ENCODE measurements at places on chromosomes 3 and 15.
A peak's percentile ranks its signal among the peaks of the same experiment; 100 is the strongest.

- no peak for DNase-seq
Measured at GRCh38 chr3:73448761-73449301, 175.9 kb downstream of the PDZRN3 start.

GRCh38 chr3:113668015-113668414 is 28.4 kb downstream of the USF3 start:
- no peak for DNase-seq

GRCh38 chr3:71269906-71270305 is 313.6 kb downstream of the FOXP1 start:
- no peak for DNase-seq

DNA sequence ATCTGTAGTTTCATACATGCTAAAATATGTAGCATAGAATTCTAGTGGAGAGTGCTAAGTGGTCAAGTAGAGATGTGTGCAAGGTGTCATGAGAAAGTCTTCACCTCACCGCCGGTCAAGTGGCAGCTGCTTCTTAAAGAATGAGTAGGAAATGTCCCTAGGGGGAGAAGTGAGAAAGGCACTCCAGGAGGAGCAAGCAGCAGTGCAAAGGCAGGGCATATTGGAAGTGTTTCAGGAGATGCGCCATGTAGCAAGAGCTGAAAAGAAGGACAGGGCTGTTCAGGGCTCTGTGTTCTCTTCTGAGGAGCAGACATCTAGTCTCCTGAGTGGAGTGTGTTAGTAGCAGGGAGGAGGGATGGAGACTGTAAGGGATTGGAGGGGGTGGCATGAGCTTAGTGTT is 312.4 kb upstream of the SEMA6D start:
- DNase-seq: no peak

GRCh38 chr3:187725653-187726370 is 19.5 kb downstream of the BCL6 start:
- DNase-seq: no peak

- no peak for DNase-seq
Measured at GRCh38 chr15:81092559-81092902, 41.5 kb upstream of the CFAP161 start.

GRCh38 chr3:190618330-190619030 is 104.6 kb downstream of the IL1RAP start:
- DNase-seq: peak; percentile 6

GRCh38 chr3:43515970-43516635 is 105.7 kb downstream of the ANO10 start:
- no peak for DNase-seq

GRCh38 chr3:43289841-43290470 is 3.6 kb downstream of the SNRK start:
- DNase-seq: peak; percentile 16

GRCh38 chr3:107142786-107143575 is 234.3 kb upstream of the CCDC54 start:
- DNase-seq: no peak

- DNase-seq: no peak
Measured at GRCh38 chr3:72379500-72380187, 468.6 kb downstream of the SHQ1 start.

GRCh38 chr3:45312836-45313493 is 75.4 kb upstream of the LARS2 start:
- DNase-seq: no peak

DNA sequence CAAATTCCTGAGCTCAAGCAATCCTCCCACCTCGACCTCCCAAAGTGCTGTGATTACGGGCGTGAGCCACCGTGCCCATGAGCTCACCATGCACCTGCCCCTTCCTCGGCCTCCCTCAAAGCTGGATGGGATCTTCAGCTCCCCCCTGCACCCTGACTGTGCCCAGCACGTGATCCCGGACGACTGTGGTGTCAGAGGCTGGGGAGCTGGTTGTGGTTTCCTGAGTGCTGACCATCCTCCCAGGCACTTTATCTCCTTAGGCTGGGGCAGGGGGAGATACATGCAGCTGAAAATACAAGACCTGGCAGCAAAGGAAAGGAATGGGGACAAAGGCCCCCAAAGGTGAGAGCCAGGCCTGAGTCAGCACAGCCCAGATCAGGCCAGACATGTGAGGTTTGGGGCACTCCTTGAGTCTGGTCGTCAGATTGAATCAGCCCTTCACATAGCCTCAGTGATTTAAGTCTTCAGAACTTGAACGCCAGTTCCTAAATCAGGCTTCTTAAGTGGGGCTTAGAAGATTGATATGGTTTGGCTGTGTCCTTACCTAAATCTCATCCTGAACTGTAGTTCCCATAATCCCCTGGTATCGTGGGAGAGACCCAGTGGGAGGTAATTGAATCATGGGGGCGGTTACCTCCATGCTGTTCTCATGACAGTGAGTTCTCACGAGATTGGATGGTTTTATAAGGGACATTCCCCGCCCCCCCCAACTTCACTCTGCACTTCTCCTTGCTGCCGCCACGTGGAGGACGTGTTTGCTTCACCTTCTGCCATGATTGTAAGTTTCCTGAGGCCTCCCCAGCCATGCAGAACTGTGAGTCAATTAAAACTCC is 35.8 kb downstream of the PRKCD start:
- peak; percentile 57 for DNase-seq

DNA sequence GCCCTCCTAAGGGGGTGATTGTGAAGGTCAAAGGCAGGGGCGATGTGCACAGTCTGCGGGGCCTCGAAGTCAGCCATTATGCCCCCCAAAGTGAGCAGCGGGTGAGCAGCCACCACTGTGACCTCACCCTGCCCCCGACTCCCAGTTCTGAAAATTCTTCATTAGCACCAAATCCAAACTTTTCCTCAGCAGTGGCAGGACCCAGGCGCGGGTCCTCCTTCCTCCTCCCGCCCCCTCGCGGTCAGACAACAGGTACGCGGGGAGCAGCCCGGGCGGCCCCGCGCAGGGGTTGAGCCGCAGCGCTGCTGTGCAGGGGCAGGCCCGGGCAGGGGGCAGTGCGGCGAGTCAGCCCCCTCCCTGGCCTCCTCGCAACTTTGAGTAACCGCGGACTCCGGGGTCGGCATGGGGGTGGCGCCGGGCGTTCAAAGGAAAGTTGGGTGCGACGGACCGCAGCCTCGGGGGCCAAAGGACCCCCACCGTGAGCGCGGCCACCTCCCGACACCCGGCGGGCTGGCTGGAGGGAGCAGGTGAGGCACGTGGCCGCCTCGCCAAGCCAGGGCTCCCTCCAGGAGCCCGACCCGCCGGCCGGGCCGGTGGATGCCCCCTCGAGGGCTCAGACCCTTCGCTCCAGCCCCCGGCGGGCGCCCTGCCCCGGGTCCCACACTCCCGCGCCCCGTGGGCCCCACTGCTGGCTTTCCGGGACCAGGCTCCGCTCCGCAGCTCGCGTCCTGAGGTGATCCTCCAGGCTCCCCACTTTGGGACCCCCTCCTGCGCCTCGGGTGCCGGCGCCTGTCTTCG is 49.4 kb upstream of the CCDC174 start:
- DNase-seq: no peak

DNA sequence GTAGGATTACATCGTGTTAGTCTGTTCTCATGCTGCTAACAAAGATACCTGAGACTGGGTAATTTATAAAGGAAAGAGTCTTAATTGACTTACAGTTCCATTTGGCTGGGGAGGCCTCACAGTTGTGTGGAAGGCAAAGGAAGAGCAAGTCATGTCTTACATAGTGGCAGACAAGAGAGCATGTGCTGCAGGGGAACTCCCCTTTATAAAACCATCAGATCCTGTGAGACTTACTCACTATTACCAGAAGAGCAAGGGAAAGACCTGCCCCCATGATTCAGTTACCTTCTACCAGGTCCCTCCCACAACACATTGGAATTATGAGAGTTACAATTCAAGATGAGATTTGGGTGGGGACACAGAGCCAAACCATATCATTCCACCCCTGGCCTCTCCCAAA is 3.4 kb downstream of the SLC25A26 start:
- DNase-seq: no peak

DNA sequence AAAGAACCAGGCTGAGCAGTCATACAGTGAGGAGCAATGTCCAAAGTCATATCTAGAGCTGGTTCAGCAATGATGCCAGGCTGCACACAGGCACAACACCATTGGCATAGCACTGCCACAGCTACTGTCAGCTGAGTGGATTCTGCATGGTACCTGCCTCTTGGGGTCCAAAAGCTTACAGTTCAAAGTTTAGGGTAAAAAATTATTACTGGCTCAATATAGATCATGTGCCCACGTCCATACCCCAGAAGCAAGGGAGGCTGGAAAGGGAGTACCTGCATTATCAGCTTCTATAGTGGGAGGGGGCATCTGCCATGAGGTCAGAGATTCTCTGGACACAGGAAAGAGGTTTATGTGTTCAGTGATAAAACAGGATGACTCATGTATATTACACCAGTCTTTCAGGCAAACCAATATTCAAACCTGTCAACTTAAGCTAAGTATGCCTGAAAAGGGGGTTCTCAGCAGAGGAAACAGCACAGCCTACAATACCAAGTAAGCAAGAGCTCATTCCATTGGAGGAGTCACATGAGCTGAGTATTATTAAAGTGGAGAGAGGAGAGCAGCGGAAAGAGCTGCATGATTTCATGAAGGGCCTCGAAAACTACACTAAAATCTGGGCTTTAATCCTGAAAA is 99.0 kb downstream of the ANO10 start:
- DNase-seq: no peak

GRCh38 chr3:172115787-172116186 is 76.4 kb downstream of the FNDC3B start:
- DNase-seq: no peak

- no peak for DNase-seq
Measured at GRCh38 chr3:171127611-171128010, 101.1 kb upstream of the SLC2A2 start.

DNA sequence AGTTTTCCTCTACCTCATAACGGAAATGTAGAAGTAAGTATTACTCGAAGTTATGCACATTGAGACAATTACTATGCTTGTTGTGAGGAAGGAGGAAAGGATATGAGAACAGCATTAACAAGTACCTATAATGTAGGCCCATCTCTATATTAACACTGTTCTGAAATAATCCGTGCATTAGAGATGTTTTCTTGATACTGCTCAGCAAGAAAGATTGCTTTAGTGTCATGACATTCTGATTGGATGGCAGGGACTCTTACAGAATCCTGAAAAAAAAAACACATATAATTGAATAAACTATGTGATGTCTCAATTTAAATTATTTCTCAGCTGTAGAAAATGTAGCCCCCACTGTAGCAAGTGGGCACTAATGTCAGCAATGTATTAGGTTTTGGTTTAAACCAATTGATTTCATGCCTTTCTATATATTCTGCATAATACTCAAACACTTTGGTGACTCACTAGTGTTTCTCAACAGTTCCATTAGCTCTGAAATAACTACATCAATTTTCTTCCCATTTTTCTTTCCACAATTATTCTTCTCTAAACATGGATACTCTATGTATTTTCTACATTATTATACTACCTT is 598.3 kb upstream of the BCHE start:
- no peak for DNase-seq

- no peak for DNase-seq
Measured at GRCh38 chr3:126153695-126154360, 26.6 kb downstream of the ALDH1L1 start.

DNA sequence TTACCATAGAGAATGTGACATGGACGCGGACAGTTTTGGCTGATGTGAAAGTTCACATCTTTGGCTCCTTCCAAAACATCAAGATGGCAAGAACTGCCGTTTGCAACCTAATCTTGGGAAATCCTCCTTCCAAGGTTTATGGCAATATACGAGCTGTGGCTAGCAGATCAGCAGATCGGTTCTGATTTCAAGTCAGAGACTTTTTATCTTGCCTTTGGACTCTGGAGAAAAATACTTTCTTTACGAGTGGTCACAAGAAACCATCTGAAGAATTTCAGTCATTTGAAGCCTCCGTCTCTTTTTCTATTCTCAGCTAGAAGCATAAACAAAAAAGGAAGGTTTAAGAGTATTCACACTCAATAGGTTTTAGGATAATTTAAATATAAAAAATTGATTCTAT is 153.5 kb upstream of the MEIS2 start:
- DNase-seq: no peak

GRCh38 chr3:135853981-135854380 is 111.5 kb upstream of the PPP2R3A start:
- no peak for DNase-seq

GRCh38 chr15:99120050-99120777 is 15.3 kb downstream of the SYNM start:
- DNase-seq: no peak

DNA sequence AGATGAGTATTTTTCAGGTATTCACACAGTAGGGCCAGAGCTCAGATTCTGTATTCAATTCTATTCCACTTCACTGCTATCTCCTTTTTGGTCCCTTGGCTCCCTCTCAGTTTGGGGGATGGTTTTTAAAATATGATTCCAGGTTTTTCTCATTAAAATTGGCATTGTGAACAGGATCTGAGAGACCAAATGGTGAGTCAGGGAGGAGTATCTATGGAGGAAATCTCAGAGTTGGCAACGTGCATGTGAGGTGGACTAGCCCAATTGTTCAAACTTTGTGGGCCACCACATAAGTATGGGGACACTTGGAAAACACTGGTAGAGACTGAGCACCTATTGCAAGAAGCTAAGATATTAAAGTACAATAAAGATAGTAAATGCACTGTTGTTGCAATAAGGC is 53.9 kb upstream of the TTC14 start:
- no peak for DNase-seq

- DNase-seq: no peak
Measured at GRCh38 chr3:134361162-134361835, 12.9 kb downstream of the AMOTL2 start.

- no peak for DNase-seq
Measured at GRCh38 chr15:69979783-69980182, 117.9 kb downstream of the TLE3 start.

- no peak for DNase-seq
Measured at GRCh38 chr3:71530903-71531530, 52.5 kb downstream of the FOXP1 start.

- DNase-seq: no peak
Measured at GRCh38 chr3:37619568-37619967, 242.1 kb upstream of the CTDSPL start.

Data from CD4-positive, alpha-beta T cell treated with Interleukin-17A for 1 hour (primary cell).